ENCODE measurements at places on chromosomes 3 and 15.

GRCh38 chr3:146581080-146581601 is 24.0 kb downstream of the PLSCR5 start:
- peak; percentile 38 for DNase-seq

GRCh38 chr3:81761904-81762580 is 597 bp upstream of the GBE1 start:
- peak; percentile 33 for DNase-seq

GRCh38 chr3:195441476-195441991 is 1.3 kb downstream of the ACAP2 start:
- DNase-seq = peak; percentile 14

- peak; percentile 67 for DNase-seq
Observed at GRCh38 chr15:61835496-61836106, 224.6 kb downstream of the VPS13C start.

DNA sequence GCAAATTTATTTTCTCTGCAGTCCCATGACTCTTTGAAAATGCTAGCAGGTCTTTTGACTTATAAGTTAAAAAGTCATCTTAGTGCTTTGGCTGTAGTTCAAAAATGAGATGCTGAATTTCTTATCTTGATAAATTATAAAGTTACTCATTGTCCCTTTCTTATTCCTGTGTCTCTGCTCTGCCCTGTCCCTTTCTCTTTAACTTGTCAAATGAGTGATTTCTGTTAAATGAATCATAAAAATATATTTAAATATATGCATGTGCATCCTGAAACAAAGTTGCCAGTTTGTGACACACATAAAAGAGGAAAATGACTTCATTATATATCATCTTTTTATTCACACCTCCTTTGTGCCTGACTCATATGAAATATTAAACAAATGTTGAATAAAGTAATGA is 1097.3 kb upstream of the EPHA6 start:
- DNase-seq = no peak

- DNase-seq = no peak
Observed at GRCh38 chr15:83656943-83657528, 3.1 kb downstream of the ADAMTSL3 start.

DNA sequence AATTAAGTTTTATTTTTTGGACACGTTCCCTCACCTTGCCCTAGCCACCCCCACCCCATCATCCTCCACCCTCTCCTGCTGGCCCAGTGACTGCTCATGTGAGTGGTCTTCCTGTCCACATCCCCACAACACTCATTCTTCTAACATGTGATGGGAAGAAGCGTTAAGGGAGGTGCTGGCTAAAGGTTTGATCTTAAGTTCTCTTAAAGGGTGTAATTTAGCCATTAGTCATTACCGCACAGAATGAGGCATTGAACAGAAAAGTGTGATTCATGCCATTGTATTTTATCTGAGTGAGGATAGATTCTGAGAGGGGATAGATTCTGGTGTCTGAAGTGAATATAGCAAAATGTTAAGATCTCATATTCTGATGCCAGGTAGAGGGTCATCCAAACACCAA is 272.9 kb upstream of the TPM1 start:
- peak; percentile 68 for DNase-seq

- DNase-seq = peak; percentile 53
Observed at GRCh38 chr15:63146684-63147083, 10.6 kb downstream of the RPS27L start.

- no peak for DNase-seq
Observed at GRCh38 chr15:97071668-97072067, 741.2 kb downstream of the NR2F2 start.

DNA sequence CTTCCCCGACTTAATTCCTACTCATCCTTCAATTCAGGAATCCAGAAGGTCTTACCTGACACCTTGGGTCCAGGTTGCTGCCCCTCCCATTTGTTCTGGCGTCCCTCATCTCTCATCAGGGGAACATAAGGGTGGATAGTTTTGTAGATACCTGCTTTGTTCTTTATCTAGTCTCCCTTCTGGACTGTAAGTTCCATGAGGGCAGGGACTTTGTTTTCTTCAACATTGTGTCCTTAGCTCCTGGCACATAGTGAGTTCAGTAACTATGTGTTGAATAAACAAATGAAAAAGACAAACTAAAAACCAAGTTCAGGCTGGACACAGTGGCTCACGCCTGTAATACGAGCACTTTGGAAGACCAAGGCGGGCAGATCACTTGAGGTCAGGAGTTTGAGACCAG is 13.2 kb upstream of the GPD1L start:
- DNase-seq = no peak

DNA sequence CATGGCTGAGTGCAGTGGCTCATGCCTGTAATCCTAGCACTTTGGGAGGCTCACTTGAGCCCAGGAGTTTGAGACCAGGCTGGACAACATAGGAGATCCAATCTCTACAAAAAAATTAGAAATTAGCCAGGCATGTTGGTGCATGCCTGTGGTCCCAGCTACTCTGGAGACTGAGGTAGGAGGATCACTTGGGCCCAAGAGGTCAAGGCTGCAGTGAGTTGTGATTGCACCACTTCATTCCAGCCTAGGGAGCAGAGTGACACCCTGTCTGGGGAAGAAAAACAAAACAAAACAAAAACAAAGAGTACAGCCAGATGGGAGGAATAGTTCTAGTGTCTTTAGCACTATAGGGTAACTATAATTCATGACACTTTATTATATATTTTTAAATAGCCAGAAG is 26.2 kb upstream of the COMMD4 start:
- peak; percentile 20 for DNase-seq

DNA sequence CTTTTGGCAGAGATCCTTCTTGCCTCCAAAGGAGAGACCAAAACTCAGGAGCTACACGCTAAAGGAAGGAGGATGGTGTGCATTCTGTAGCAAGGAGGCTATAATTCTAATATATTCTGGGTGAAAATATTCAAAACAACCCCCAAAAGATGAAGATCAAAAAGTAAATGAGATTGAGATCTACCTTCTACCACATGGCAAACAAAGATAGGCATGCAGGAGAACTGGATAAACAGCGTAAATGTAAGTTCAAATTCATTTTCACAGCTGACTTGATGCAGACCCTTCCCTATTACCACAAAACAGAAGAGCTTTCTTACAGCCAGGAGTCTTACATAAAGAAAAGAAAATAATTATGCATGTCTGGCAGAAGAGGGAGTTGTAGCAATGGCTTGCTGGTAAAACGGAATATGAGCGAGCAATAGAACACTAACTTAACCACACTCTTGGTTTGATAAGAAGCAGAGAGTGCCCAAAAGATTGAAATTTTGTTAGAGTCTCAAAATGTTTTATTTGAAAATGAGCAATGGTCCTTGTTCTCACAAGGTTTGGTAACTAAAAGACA is 272.7 kb downstream of the MECOM start:
- DNase-seq = peak; percentile 64

- no peak for DNase-seq
Observed at GRCh38 chr15:101088271-101088670, 163.6 kb downstream of the CHSY1 start.

DNA sequence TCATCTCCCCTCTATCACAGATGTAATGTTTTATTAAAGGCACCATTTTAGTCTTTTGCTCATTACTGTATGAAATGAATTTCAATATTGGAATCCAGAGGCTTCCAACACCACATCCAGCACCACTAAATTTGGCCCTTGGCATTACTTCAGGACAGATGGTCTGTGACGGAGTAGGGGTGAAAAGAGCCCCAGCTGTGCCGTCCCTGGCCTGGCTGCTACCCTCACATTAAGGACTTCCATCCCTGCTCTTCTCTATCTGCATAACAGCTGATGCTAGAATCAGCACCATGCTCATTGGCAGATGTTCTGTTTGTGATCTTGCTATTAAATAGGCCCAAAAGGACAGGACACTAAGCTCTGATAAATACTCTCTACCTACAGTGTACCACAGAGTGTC is 152.9 kb downstream of the IL1RAP start:
- no peak for DNase-seq

DNA sequence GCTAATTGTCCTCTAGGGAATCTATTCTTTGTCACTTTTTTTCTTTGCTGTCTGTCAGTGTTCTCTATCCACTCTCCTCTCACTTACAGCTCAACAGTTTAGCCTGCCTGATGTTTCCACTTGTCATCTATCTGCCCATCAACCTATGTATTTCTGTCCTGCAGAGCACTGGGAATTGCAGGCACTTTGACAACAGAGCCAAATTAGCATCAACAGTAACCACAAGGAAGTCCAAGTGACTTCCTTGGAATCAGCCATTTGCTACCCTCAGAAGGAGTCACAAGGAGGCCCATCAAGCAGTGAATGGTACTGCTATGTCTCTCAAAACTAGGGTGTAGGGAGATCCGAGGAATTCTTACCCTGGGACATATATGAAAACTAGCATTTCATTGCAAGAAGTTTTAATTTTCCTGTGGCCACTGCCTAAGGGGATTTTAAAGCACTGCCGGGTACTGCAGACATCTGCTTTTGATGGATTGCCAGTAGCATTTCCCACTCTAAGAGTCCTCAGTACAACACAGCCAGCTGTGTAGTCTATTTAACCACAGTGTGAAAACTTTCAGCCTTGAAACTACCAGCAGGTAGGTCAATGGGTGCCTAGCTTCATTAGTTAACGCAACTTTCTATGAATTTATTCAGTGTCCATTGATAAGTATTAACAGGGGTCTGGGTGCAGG is 898.8 kb downstream of the NTRK3 start:
- DNase-seq = no peak

- no peak for DNase-seq
Observed at GRCh38 chr3:127052121-127052561, 69.2 kb downstream of the PLXNA1 start.

GRCh38 chr3:177418787-177419186 is 221.5 kb upstream of the TBL1XR1 start:
- no peak for DNase-seq

DNA sequence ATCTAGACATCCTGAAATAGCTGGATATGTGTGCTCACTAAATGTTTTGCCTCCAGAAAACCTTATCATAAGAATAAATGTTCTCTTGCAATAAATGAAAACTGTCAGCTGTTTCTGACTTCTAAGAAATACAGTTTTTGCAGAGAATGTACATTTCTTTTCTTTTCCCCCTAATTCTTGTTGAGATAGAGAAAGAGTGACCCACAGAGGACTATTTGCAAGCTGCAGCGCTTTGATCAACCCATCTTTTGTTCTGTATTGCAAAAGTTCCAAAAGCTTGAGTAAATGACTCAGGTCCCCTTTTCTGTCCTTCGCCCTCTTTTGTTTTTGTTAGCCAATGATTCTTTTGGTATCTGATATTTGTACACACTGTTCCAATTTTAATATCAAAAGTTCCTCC is 141.9 kb downstream of the BBX start:
- DNase-seq = peak; percentile 35

DNA sequence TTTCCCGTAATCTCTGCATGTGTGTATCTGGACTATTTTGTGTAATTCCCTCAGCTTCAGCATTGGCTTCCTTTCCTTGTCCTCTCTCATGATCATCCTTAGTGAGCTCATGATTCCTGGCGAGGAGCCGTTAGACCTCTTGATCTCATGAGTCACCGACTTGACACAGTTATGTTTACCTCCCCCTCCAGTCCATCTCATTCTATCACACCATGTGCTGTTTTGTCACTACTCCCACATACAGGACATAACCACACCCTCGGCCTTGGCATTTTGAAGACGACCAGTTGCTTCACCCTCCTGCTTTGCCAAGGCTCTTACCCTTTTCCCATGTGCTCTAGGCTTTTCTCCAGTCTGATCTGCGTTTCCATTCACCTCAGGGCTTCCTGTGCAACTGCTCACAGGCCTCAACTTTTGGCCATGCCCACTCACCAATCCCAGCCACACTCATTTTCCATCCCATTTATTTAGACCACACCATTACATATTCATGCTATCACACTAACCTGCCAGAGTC is 41.5 kb downstream of the CP start:
- peak; percentile 100 for DNase-seq

GRCh38 chr15:100373942-100374341 is 32.2 kb upstream of the ADAMTS17 start:
- no peak for DNase-seq

GRCh38 chr15:26394801-26395200 is 378.1 kb downstream of the GABRB3 start:
- DNase-seq = no peak

DNA sequence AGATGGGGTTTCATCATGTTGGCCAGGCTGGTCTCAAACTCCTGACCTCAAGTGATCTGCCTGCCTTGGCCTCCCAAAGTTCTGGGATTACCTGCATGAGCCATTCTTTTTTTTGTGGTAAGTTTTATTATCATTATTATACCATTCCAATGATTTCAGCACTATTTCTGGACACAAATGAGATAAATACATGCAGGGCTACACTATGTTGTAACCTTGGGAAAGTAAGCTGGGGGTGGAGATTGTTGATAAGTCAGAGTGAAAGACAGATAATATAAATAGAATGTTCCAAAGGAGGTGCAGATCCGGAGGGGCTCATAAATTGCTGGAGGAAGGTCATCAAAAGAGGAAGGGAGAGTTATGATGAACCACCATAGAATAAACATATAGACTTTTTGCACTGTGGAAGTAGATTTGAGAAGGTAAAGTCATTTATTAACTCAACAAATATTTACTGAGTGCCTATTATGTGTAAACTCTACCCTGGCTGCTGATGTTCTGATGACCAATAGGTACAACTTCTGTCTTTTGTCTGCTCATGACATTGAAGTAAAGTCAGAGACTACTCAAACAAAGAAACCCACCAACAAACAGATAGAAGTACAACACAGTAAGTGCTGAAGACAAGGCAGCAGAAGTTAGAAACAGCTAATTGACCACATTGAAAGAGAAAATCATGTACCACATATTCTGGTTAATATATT is 478.9 kb upstream of the GOLIM4 start:
- no peak for DNase-seq

DNA sequence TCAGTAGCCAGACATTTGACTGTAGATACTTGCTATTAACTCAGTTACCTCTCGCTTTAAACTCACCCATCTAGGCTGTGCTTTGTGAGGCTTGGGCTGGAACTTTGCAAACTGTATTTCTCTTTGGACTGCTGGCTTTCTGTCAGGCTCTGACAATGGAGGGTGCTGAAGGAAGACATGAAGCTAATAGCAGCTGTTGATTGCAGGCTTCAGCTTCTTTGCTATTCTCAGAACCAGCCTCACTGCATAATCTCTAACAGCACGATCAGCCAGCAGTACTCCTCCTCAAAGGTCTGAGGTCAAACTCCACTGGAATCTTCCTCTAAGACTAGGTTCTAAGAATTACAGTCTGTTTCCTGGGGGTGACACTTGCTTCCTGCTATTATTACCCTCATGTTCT is 295.6 kb downstream of the ZBBX start:
- no peak for DNase-seq

DNA sequence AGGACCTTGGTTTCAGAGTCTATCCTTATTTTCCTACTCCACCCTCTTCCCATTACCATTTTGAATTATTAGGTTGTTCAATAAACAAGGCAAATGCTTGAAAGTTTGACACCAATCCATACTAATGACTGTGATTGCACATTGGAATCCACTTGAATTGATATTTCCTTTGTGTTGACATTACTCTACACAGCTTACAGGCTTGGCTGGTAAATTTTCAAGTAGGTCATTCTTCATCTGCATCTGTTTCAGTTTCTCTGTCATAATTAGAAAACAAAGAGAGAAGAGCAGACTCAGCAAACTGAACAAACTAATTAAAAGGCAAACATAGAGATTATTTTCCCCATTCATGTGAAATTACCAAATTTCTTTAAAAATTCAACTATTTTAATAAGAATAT is 732.9 kb upstream of the BCHE start:
- DNase-seq = no peak

Data from fibroblast of pulmonary artery (primary cell).